ENCODE measurements at places on chromosomes 2 and 18. TPM values are rescaled to one million over a fixed set of nuclear protein-coding genes. Genes with fewer than 3 reads are reported as not detected.

DNA sequence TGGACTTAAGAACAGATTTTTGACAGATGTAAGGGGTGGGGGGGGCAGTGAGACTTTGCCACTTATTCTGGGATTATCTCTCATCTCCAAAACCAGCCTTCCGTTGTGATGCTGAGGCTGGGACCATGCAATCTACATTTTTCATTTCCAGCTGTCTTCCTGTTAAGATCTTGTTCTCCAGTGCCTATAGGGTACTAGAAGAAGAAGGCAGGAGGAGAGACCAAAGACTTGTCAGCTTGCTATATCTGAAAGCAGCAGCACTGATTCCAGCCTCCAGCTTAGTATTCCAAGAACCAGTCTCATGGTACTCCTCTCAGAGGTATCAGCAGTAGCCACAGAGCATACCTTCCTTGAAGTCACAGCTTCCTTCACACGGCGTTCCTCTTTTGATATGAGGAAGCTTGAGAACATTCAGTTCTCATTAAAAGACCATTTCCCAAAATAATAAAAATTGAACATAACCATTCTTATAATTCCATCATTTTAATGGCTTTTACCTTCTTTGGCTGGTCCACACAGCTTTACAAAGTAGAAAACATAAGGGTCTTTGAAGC lies 49.8 kb downstream of the USP34 start:
- no peak for DNase-seq

The LTBP1 gene
- not detected for total RNA-seq

The CFAP221 gene
- not detected for total RNA-seq

The IL1R1 gene
- total RNA-seq = 0.22 TPM

The CABLES1 gene
- total RNA-seq = not detected
